ENCODE measurements at places on chromosomes 2 and 18.
A peak's percentile ranks its signal among the peaks of the same experiment; 100 is the strongest.

DNA sequence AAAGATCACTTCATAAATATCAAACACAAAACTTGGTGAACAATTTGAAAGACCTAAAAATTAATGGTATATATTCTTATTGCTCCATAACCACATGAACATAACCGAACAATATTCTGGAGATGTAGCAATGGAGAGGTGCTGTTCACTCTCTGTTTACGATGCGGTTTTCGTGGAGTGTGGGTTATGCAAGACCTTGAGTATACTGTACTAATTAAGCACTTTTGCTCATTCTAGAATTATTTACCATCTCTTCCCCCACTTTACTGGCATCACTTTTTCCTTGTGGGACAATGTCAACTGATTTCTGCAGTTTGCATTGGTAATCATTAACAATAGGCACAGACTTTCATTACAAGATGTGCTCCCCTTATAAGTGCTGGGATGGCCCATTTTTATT lies 97.6 kb downstream of the RAPH1 start:
- no peak for DNase-seq

GRCh38 chr2:196851088-196851487 lies 41.9 kb upstream of the C2orf66 start:
- peak; percentile 2 for DNase-seq

DNA sequence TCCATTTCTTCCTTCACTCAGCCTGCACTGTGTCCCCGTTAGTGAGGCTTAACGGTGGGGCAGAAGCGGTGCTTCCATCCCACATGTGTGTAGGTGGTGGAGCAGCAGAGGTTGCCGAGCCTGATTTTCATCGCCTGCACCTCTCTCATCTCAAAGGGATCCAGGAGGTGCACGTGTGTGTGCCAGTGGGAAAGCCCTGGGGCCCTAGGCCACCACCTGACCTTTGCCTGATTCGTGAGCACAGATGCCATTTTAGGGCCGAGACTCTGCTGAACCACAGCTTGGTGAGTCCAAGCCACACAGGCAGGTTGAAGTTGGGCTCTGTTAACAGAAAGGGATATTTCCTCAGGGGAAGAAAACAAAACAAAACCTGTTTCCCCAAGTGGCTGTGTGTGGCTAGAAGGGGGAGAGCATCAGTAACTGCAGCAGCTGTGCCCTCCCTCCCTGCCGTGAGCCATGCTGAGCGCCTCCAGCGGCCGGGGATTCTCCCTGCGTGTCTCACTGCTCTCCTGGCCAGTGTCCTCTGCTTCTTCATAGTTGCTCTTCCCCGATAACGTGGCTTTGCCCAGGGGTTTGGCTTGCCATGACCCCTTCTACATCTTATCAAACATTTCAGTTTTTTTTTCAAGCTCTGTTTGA lies 81.5 kb downstream of the MAPRE2 start:
- no peak for DNase-seq

GRCh38 chr2:105498281-105498846 lies 99.5 kb upstream of the FHL2 start:
- DNase-seq = no peak

GRCh38 chr2:14626873-14627272 lies 5.6 kb upstream of the LRATD1 start:
- DNase-seq = no peak

DNA sequence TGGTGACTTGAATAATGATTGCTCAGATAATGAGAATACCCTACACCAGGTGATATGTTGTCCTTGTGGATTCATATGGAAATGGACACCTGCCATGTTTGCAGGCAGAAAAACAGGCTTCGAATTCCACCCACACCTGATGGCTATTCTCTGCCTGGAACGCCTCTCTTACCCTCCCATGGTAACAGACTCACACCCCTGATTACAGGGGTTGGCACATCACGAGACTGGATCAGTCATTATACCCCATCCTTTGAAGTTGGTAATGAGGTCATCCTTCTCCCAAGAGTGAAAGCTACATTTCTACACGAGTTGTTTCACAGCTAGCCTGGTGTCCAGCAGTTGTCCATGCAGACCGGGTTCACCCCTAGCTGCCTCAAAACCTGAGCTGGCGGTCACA lies 71.4 kb upstream of the MBOAT2 start:
- no peak for DNase-seq

GRCh38 chr2:230774348-230774951 lies 61.8 kb downstream of the CAB39 start:
- peak; percentile 51 for DNase-seq

GRCh38 chr2:127504552-127505430 lies 21.5 kb downstream of the IWS1 start:
- no peak for DNase-seq

DNA sequence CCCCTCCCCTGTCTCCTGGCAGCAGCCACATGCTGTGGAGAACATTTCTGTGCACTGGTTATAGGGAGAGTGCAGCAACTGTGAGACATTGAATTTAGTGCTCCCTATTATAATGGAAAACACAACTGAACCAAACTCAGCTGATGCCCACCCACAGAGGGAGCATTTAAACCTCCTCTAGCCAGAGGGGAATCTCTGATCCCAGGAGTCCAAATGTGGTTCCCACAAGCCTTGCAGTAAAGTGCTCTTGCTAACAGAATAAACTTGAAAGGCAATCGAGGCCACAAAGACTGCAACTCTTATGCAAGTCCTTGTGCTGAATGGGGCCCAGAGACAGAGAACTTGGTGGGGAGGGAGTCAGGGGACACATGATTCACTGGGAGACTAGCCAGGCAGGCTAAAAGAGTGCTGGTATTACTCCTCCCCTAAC lies 638.8 kb upstream of the VRK2 start:
- no peak for DNase-seq

GRCh38 chr2:76569819-76570218 lies 859.1 kb upstream of the GCFC2 start:
- DNase-seq = no peak

DNA sequence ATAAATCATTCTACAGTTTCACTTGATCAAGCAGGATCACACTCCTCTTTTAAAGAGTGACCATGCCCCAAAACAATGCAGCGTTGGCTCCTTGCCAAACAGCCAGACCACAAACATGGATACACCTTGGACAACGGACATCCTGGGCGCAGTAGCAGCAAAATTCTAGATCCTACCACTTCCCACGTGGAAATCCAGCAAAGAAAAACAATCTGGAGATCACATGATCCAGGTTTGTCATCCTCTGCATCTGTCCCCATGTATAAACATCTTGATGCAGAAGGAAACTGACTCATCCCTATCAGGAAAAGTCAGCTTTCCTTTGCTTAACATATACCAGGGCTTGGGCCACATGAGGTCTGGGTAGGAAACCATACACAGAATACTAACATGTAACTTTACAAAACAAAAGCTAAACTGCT lies 53.1 kb downstream of the ZNF521 start:
- peak; percentile 86 for DNase-seq

DNA sequence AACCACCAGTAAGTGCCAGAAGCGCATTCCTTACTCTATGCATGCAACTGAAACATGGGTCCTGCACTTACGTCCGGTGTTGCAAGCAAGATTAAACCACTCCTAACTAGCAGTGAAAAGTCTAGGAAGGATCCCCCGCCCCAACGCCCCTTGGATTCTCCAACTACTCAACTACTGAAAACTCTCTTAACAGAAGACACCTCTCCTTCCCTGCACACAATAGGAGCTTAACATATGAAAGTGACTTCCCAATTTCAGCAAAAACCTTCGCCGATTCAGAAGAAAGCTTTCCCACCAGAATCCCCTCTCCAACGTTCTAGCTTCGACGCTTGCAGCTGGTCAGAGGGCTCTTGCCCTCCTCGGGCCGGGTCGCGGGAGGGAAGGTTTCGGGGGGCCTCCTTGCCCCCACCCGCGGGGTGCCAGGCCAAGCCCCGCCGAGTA lies 578 bp downstream of the IWS1 start:
- DNase-seq = peak; percentile 65

GRCh38 chr2:73172963-73173362 lies 29.4 kb upstream of the NOTO start:
- DNase-seq = no peak

GRCh38 chr2:144630459-144631215 lies 110.7 kb upstream of the ZEB2 start:
- no peak for DNase-seq

GRCh38 chr2:6309415-6310255 lies 556.1 kb downstream of the CMPK2 start:
- no peak for DNase-seq

DNA sequence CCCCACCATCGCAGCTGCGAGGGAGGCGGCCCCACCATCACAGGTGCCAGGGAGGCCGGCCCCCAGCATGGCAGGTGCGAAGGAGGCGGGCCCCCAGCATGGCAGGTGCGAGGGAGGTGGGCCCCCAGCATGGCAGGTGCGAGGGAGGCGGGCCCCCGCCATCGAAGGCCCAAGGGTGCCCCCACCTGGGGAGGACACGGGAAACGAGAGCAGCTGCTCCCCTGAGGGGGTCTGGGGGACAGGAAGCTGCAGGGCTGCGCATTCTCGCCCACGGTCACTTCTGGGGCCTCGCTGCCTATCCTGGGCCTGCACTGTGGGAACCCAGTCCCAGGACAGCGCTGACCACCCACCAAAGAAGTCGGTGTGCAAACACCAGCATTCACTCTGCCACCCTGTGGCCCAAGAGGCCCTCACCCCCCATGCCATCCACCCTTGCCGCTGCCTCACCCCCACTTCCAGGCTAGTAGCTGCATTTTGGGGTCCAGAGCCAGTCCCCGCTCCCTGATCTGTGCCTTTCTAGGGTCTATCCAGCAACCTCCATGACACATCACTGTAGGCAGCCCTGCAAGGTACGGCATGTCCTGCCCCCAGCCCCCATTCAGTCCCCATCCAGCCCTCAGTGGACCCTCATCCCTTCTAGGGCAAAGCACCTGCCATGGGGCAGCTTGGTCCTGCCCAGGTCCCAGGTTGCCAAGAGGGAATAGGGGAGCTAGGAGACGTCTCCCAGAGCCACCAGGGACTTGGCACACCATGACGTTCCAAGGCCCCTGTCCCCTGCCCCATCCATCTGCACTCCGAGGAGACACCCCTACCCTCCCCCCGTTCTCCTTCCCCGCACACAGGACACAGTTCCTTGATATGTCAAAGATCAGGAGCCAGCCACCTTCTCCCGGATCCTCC lies 24.0 kb upstream of the GPC1 start:
- DNase-seq = no peak

GRCh38 chr2:175203621-175204496 lies 22.3 kb upstream of the ATP5MC3 start:
- DNase-seq = peak; percentile 67

- peak; percentile 21 for DNase-seq
Measured at GRCh38 chr2:29053670-29054400, 20.5 kb downstream of the PCARE start.

DNA sequence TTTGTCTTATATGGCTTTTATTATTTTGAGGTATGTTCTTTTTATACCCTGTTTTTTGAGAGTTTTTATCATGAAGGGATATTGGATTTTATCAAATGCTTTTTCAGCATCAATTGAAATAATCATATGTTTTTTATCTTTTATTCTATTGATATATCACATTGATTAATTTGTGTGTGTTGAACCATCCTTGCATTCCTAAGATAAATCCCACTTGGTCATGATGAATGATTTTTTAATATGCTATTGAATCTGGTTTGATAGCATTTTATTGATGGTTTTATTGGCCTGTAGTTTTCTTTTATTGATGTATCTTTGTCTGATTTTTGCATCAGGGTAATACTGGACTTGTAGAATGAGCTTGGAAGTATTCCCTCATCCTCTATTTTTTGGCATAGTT lies 160.3 kb downstream of the PLCL1 start:
- DNase-seq = no peak

- no peak for DNase-seq
Measured at GRCh38 chr2:172370821-172371455, 56.4 kb upstream of the ITGA6 start.

DNA sequence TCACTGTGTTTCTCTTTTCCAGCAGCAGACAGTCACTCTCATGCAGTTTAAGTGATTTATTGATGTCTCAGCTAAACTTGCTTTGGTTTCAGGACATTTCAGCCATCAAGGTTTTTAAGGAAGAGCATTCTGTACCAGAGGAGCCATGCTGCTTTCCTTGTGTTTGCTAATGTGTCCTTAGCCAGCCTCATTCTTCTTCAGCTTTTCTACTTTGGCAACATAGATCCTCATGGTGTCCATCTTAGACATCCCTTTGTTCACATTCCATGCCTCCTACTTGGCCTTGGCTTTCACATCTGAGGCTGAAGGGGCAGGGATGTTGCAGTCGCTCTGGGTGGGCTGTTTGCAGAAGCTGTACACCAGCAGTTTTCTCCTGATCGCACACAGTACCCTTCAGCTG lies 68.2 kb downstream of the OTX1 start:
- no peak for DNase-seq

DNA sequence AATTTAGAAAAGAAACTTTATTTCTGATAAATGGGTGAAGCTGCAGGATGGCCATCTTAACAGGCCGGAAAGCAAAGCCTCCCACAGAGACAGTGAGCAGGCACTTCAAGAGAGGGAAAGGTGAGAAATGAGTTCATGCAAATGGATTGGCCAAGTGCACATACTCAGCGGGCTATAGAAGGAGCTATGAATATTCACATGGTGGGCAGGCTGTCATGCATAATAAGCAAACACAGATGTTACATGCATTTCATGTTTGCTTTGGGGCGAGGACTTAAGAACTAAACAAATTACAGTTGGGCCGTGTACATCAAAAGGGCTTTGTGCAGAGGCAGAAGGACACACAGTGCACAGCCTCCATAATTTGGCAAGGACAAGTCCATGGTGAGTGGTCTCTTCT lies 69.8 kb upstream of the MAL start:
- no peak for DNase-seq

GRCh38 chr2:105406221-105406620 lies 7.4 kb upstream of the FHL2 start:
- peak; percentile 57 for DNase-seq

GRCh38 chr2:195574312-195574711 lies 82.7 kb upstream of the SLC39A10 start:
- no peak for DNase-seq

DNA sequence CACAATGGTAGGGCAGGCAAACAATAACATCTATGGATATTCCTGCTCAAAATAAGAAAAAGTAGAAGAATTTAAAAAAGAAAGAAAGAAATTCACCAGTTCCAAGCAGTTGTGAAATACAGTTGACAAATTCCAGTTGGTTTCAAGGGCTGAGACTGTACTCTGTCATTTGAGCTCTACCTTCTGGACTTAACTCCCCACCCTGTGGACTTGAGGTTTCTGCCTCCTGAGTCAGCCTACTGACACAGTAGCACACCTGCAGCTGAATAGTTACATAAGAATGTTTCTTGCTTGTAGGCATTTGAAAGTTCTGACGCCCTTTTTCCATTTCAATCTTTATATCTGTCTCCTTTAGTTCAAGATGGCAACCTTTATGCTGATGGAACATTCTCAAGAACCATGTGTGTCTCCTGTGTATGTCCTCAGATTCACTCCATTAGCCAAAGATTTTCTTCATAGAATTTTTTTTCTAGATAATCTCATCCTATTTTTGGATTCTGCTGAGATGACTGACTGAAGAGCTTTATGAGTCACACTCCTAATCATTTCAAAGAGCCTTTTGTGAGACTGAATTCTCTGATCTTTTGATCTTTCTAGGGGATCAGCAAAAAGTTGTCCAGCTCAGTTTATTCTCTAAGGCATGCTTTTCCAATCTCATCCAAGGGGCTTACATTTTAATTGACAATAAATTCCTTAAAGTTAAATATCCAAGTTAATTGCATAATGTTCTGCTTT lies 19.1 kb downstream of the NETO1 start:
- DNase-seq = no peak
